ENCODE measurements at places on chromosomes 1 and 21.
A peak's percentile ranks its signal among the peaks of the same experiment; 100 is the strongest.

- no peak for DNase-seq
Measured at GRCh38 chr1:70220517-70221237, 503 bp upstream of the SRSF11 start.

DNA sequence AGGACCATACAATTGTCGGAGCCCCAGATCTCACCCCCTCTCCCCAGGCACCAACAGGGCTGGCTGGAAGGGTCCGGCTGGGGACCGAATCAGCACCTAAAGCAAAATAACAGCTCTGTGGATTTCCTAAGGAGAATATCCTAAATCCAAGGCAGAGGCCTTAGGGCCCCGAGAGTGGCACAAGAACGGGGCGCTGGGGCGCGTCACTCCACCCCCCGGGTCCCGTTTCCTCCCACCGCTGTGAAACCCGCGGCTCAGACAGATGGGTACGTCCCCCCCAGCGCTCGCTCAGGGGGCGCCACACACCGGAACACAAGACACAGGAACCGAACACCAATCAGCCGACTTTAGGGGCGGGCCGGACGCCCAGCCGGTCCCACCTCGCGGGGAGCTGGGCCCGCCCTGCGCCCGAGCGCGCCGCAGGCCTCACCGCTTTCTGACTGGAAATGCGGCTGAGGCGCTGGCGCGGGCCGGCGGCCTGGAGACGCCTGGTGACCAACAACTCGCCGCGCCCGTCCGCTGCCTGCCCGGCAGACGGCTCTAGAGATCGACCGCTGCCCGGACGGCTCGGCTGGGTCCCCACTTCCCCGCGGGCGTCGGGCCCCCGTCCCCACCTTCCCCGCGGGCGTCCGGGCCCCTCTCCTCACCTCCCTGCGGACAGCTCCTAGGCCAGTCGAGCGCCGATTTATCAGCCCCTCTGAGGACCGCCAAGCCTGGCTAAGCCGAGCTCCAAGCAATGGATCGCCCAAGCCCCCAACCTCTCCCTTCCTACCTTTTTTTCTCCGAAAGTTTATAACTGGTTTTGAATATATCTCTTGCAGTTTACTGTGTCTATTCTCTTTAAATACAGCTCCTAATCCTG lies at the start of gene HFM1:
HFM1 (minus strand) TSS at position 687 of the 862 bp plus-strand sequence. CDS start 3,755 bp downstream, outside the sequence.
- DNase-seq: peak; percentile 73

DNA sequence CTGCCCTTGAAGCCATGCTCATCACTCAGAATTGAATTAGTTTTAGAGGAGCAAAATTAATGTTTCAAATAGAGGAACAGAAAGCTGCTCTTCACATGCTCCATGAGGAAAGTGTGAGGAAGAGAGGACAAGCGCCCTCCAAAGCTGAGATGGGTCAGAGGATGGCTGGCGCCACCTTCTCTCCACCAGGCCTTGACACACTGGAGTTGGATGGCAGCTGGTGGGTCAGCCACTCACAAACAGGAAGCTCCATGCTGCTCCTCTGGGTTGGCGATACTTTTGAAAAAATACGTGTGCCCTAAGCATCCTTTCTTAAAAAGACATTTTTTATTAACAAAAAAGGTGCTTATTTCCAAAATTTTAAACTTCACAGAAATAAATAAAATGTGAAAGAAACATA lies 3.1 kb upstream of the CD2 start:
- DNase-seq: peak; percentile 63

GRCh38 chr1:167401260-167401873 lies 117.0 kb downstream of the CD247 start:
- peak; percentile 58 for DNase-seq

GRCh38 chr1:227335242-227336020 lies 17.1 kb upstream of the CDC42BPA start:
- no peak for DNase-seq

DNA sequence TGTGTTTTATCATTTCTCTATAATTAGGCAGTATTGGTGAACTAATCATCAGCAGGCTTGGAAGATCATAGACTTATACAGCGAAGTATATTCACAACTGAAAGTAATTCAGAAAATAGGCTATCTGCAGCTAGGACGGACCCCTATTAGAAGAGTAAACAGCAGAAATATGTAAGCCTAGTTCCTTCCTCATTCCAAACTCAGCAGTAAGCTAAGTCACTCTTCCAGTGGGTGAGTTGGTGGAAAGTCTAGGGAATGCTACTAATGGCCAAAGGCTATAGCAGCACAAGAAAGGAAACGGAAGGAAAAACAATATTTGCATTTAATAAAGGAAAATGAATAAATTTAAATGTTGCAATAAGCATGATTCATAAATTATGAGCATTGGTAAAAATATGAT lies 918.1 kb upstream of the TMPRSS15 start:
- DNase-seq: no peak

- no peak for DNase-seq
Measured at GRCh38 chr1:39238476-39238875, 34.0 kb downstream of the MACF1 start.

DNA sequence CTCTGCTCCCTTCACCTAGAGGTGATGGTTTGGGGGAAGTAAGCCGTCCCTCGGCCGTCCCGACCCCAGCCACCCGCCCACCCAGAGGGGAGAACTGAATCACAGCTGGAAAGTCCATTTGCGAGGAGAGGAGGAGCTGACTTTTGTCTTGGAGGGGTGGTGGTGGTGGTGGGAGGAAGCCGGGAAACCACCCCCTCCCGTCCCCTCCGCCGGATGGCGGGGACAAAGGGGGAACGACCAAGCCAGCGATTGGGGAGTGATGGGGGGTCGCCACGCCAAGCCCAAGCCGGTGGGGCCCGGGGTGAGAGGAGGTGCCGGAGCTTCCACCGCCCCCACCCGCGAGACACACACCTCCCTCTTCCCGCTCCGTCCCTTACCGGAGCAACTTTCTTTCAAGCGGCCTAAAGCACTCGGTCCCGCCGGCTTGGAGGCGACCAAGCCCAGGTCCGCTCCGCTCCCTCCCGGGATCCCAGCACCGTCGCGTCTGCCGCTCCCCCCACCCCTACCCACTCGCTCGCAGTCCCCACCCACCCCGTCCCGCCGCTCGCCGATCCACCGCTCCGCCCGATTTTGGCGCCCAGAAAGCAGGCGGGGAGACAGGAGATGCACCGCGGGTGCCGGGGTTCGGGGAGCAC lies 540 bp downstream of the ARHGEF2 start:
- peak; percentile 54 for DNase-seq

DNA sequence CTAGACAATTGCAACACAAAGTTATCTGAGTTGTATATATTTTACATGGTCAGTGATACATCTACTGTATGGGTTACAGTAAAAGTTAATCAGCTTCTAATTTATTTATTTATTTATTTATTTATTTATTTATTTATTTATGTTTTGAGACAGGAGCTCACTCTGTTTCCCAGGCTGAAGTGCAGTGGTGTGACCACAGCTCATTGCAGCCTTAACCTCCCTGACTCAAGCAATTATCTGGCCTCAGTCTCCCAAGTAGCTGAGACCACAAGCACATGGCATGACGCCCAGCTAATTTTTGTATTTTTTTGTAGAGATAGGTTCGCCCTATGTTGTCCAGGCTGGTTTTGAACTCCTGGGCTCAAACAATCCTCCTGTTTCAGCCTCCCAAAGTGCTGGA lies 241.6 kb downstream of the PTPRC start:
- no peak for DNase-seq

DNA sequence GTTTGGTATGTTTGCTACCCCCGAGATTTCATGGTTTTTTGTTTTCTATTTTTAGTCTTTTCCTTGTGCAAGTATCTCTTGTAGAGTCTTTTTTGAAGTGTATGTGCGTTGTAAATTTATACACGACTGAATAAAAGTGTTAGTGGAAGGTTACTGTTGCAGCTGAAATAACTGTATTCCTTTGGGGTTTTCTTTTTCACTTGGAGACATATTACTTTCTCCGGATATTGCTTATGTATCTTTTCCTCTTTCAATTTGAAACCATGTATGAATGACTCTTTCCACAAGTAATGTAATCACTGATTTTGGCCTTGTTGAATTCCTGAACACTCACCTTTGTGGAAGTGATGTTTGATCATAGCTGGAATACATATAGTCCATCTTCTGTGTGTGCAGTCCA lies 956 bp downstream of the URB2 start:
- DNase-seq: peak; percentile 24

- peak; percentile 14 for DNase-seq
Measured at GRCh38 chr1:203559523-203559922, 65.6 kb downstream of the OPTC start.

DNA sequence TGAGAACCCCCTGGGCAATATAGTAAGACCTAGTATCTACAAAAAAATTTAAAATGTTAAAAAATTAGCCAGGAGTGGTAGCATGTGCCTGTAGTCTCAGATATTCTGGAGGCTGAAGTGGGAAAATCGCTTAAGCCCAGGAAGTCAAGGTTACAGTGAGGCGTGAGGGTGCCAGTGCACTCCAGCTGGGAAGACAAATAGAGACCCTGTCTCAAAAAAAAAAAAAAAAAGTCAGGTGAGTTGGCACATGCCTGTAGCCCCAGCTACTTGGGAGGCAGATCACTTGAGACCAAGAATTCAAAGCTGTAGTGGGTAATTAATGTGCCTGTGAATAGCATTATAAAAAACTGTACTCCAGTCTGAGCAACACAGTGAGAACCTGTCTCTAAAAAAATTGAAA lies 4.6 kb downstream of the BECN2 start:
- DNase-seq: no peak

DNA sequence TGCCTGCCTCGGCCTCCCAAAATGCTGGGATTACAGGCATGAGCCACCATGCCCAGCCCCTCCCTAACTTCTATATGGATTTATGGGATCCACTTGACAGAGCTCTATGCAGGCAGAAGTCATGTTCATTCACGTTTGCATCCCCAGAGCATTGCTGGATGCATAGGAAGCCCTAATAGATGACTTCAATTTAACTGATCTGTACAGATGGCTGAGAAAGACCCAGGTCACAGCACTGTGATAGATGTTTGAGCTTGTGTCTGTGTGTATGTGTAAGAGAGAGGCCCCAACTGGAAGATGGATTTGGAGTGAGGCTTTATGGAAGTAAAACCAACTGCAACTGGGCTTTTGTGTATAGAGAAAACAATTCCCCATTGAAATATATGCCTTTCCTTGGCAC lies 30.9 kb upstream of the PLXNA2 start:
- DNase-seq: no peak

DNA sequence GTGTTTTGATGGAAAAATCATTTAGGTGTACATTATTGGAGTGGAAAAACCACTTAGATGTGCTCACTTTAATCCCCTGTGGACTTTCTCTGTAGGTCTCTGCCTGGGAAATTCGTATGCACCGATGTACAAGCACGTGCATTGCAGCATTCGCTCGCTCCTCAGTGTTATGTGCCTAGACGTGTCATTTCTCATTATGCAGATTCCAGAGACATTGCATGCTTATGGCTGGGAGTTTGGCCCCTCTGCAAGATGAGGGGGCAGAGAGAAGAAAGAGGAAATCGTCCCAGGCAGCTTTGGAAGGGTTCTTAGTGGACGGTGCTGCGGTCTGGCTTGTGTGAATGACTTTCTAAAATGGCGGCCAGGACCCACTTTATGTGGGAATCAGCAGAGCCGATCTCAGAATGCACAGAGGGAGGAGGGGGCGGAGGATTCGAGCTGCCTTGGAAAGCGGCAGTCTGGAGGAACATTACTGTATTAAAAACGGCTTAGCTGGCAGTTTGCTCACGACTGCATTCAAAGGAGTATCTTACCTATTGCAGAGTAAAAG lies 2.3 kb downstream of the SPEN start:
- peak; percentile 48 for DNase-seq

GRCh38 chr1:242201090-242201489 lies 202.2 kb upstream of the MAP1LC3C start:
- no peak for DNase-seq

DNA sequence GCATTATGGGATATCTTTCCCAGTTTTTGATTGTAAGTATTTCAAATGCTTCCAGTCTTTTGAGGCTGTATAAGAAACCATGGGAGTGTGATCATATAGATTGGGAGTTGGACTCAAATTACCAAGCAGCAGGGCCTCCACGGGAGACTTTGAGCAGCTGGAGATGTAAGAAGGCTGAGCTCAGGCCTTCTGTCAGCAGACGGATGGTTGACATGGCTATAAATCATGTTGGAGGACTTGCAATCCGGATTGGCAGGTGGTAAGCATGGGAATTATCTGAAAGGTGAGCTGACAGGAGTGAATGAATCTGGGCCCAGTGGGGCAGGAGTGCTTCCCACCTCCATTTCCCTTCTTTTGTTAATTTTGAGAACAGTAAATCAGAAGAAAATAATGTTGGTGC lies 83.2 kb upstream of the PPM1J start:
- no peak for DNase-seq

DNA sequence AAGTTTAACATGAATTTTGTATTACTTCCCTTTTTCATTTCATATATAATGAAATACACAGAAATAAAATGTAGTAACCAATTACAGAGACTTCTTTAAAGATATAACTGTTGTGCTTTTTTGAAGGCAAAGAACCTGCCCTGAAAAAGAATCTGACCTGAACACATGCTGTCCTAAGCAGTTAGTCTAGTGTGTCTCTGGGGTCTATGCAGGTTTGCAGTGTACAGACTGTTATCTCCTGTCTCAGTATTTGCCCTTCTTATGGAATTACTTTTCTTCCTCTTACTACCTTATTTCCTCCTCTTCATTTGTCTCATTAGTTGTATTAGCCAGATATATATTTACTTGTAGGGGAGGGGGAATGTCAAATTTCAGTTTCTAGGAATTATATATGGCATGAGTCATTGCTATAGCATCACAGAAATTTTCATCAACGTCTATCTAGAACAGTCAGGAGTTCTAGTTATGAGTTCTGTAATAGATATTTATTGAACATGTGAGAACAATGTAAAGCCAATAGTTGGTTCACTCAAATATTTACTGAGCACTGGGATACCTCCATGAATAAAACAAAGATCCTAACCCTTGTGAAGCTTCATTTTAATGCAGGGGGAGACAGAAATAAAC lies 28.4 kb upstream of the PLEKHO1 start:
- DNase-seq: no peak

- DNase-seq: no peak
Measured at GRCh38 chr1:172252321-172252720, 168.2 kb upstream of the C1orf105 start.

DNA sequence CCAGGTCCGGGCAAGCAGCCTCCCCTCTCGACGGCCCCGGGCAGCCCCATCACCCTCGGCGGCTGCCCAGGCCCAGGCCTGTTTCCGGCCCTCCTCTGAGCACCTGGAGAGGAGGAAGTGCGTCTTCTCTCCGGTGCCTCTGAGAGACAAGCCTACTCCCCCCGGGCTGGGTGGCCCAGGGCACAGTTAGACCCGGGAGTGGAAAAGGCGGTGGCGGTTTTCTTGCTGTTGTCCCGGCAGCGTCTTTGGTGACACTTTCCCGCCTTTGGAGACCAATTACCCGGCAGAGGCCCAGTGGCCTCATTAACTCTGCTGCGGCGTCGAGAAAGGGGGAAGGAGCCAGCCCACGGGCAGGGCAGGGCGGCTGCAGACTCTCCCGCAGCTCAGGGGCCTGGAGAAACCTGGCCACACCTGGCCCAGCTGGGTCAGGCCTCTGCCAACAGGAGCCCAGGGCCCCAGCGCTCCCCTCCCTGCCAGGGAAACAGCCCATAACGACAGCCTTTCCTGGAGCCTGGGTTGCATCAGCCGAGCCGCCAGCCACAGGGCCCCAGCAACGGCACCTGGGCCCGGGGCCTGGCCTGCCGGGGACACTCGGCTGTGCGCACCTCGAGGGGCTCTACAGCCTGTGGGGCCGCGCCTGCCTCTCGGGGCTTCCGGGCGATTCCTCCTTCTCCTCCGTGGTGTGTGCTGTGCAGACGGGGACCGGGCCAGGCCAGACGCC lies 28.4 kb upstream of the C1orf159 start:
- peak; percentile 62 for DNase-seq

- no peak for DNase-seq
Measured at GRCh38 chr1:213154056-213154685, 103.1 kb downstream of the RPS6KC1 start.
